ENCODE measurements at places on chromosomes 12 and 14.
A peak's percentile ranks its signal among the peaks of the same experiment; 100 is the strongest.

- DNase-seq = no peak
These were observed 9.5 kb upstream of the RAB35 start for GRCh38 chr12:120125792-120126634.

- DNase-seq = peak; percentile 45
These were observed 153.9 kb downstream of the PRKCH start for GRCh38 chr14:61475316-61475715.

- no peak for DNase-seq
These were observed 20.1 kb upstream of the TMED10 start for GRCh38 chr14:75196468-75196867.

DNA sequence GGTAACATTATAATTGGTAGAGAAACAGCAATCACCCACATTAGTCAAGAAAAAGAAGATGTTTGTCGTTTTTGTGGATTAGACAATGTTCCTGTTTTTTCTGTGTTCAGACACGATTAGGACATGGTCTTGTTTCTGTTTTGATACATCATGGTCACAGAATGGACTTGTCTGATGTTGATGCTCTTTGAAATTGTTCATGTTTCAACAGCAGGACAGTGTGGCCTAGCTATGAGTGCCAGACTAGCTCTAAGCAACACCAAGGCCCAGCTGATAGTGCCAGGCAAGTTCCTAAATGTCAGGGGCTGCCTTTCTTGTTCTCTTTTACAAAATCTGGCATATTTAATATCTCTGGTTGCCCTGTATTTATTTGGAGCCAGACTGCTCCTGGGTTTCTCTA lies 40.9 kb upstream of the TOMM20L start:
- no peak for DNase-seq

DNA sequence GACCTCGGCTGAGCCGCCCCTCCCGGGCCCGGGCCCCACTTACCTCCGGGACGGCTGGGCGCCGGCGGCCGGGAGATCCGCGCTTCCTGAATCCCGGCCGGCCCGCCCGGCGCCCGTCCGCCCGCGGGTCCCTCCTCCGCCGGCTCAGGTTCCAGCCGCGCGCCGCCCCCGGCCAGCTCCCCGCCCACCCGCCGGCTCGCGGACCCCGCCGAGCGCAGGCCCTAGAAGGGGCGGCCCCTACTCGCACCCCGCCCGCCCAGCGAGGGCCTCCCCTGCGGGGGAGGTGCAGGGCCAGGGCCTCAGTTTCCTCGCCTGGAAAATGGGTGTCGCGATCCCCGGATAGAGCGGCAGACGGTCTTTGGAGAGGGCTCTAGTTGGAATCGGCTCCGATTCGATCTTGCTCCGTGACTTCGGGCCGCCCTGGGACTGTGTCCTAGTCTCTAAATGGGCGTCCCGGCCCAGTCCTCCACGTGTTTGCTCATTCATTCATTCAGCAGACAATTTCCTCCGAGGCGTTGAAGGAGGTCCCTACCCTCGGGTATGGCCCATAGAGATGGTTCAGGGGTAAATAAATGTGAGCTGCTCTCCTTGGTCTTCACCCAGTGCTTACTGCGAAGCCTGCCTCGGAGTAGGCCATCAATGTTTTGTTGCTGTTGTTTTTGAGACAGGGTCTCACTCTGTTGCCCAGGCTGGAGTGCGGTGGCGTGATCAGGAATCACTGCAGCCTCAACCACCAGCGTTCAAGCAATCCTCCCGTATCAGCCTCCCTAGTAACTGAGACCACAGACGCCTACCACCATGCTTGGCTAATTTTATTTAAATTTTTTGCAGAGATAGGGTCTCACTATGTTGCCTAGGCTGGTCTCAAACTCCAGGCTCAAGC lies at the start of gene TRPV4:
Gene TRPV4 (minus strand): TSS at position 92 of the 883 bp plus-strand sequence. CDS start 18,602 bp downstream, outside the sequence.
- no peak for DNase-seq

DNA sequence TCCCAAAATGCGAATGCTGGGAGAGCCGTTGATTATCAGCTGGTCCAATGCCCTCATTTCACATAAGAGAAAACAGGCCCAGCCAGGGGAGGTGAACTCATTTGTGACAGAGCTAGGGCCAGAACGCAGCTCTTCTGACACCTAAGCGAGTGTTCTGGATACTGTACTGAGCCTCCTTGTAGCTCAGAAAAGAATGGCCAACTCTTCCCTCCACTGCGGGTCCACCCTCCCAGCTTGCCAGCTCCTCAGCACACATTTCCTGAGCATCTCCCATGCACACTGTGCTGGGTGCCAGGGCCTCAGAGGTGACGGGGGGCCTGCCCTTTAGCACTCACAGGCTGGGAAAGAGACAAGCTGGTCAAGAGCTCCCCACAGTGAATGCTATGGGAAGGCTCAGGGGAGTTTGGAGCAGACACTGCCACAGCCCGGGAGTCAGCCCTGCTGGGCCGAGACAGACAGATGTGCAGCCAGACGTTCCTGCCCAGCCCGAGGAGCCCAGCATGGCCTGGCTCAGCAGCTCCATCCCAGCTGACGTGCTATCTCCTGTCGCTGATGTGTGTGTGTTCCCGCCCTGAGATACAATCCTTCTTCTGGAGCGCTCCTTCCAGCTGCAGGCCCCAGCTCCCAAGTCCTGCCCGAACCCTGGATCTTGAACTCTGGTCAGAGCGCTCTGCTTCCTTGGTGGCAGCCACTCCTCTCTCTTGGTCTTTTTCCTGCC lies 3.5 kb downstream of the CMTM5 start:
- DNase-seq = peak; percentile 36

DNA sequence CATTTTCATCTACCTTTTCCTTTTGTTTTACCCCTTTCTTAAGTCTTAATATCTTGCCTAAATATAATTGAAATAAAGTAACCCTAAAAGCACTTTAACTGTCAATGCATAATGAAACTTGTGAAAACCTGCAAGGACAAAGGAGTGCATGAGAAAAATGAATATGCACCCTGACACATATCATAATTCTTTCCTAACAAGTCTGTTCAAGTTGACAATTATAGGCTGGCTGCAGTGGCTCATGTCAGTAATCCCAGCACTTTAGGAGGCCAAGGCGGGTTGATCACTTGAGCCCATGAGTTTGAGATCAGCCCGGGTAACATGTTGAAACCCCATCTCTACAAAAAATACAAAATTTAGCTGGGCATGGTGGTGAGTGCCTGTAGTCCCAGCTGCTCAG lies 65.4 kb downstream of the FGD6 start:
- DNase-seq = no peak

DNA sequence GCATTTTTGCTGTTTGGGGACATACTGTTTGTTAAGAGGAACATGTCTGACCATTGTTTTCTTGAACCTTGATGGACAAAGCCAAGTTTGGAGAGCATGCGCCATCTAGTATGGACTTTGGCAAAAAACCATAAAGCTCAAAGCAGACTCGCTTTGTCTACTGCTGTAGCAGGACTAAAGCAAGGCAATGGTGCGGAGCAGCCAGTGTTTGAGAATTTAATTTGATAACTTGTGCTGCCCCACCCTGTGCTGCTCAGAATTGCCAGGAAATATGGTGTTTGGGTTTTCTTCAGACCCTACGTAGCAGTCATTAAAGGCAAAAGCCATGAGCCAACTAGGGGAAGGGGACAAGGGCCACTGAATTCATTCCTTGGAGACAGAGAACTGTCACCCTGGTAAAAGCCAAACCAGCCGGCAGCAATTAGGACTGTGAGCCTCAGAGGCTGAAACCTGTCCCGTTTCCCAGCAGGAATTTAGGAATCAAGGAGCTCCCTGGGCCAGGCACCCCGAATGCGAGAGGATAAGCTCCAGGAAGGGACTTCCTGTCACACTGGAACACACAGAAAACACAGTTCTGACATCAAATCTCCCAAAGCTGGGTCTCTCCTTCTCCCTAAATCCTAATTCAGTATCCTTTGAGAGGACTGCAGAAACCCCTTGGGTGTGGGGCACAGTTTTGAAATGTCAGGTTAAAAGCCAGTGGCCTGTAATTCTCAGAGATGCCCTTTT lies 1.1 kb downstream of the AVIL start:
- DNase-seq = no peak

- DNase-seq = no peak
These were observed 98.3 kb downstream of the UNC79 start for GRCh38 chr14:93528884-93529558.

DNA sequence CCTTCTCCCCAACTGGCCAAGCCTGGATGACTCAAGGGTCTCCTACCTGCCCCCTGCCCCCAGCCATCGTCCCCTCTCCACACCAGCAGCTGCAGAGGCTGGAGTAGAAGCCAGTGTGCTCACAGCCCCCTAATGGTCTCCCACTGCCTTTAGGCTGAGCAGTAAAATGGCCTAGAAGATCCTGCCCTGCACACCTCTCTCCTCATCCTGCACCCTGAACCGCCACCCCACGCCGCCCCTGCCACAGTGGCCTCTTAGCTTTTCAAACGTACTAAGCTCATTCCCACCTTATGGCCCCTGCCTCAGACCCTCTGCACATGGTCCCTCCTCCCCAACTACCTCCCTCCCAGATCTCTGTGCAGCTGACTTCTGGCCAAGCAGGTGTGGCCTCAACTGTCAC lies 46.3 kb downstream of the RBM19 start:
- DNase-seq = no peak

DNA sequence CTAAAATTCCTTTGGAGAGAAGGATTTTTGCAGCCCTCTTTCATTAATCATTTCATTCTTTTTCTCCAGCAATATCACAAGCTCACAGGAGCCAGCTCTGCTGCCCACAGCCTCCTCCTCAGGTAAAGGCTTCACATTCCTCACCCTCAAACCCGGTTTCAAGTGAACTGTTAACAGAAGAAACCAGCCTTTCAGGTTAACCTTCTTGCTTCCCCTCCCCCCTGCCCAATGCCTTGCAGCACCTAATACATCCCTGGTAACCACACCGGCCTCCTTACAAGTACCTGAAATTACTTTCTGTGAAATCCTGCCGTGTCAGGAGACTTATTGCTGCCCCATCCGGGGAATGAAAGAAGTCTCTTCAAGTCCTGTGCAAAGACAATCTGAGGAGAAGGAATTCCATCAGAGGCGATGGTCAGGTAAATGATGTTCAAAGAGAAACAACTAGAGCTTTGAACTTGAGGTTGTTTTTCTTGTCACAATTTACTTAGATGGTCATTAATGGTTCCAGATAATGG lies 111.2 kb downstream of the MYRFL start:
- no peak for DNase-seq

GRCh38 chr12:119207063-119207560 lies 28.4 kb downstream of the HSPB8 start:
- peak; percentile 60 for DNase-seq

- DNase-seq = peak; percentile 80
These were observed 18.8 kb upstream of the GAS2L3 start for GRCh38 chr12:100554608-100555077.

DNA sequence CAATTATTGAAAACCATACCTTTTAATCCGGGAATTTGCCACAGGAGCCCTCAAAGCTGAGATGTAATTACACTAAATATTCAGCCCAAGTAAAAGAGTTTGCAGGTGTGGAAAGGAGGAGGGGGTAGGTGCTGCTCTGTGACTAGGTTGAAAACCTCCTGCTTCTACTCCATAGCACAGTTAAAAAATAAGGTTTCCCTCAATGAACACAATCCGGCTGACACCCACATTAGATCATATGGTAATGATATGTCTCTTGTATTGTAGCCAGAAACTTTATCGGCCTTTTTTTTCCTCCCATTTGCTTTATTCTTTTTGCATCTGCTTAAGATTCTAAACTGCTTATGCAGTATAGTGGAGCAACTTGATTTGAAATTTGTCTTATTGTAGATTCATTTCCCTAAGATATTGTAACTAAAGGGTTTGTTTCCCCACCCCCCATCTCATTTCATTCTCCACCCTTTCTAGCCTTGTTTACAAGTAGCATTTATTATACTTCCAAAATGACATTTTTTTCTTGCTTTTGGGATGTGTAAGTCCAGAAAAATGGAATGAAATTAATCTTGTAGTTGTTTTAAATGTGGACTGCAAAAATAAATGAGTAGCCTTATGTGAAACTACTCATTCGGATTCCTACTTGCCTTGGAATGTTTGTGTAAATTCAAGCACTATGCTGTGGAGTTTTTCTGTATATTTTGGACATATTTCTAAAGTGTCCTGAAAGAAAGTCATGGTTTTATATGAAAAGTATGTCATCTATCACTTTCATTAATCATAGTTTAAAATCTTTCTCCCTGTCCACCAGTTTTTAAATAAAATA lies at the start of gene DCN:
Gene DCN (minus strand): TSS at position 182 of the 820 bp plus-strand sequence. CDS start 4,265 bp downstream, outside the sequence.
- DNase-seq = no peak

DNA sequence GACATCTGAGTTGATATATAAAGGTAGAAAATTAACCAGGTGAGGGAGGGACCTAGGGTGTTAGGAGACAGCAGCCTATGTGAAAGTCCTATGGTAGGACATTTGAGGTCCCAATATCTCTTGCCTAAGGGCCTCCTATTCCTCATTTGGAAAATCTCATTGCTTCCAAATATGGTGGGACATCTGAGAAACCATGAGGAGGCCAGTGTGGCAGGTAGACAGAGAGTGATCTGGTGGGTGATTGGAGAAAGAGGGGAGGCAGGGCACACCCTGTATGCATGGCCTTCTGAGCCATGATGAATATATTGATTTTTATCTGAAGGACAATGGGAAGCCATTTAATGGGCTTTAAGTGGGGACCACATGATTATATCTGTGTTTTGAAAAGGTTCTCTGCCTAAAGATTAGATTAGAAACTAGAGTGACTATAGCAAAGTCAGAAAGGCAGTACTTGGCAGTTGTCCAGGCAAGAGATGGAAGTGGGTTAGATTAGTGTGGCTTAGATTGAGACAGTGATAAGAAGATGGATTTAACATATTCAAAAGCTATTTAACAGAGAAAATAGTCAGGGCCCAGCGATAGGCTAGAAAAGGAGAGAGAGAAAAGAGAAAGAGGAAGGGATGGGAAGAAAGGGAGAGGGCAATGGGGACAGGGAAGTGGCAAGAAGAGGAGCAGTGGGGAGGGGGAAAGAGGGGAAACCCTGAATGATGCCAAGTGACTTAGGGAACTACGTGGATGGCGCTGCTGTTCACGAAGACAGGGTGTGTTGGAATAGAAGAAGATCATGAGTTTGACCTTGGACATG lies 237.2 kb upstream of the SRRM4 start:
- no peak for DNase-seq

GRCh38 chr14:65723348-65723747 lies 310.8 kb downstream of the FUT8 start:
- no peak for DNase-seq

DNA sequence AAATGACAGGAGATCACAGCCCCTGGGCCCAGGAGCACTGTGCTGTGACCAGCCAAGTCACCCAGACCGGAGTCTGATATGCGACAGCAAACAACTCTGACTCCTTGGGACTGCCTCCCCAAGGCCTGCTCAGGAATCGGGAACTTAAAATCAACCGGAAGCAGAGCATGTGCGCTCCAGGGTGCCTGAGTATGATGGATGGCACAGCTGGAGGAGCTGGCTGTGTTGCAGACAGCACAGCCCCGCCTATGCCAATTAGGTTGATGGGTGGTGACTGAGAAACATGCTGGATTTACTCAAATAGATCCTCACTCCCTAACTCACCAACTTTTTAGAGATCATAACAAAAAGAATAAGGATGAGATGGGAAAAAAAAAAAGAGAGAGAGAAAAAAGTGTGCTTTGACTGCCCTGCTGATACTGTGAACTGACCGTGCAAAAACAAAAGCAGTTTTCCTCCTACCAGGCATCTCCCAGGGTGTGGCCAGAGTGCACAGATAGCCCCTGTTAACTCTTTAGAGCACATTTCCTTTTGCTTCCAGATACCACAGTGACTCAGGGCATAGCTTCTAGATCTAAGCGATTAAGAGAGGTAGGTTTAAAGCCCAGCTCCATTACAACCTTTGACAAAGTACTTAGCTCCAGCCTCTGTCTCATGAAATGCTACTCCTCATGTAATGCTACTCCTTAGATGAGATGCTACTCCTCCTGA lies 27.4 kb upstream of the STON2 start:
- peak; percentile 46 for DNase-seq
